HepG2 (cell line): ENCODE measurements at places on chromosomes 2 and 18.

DNA sequence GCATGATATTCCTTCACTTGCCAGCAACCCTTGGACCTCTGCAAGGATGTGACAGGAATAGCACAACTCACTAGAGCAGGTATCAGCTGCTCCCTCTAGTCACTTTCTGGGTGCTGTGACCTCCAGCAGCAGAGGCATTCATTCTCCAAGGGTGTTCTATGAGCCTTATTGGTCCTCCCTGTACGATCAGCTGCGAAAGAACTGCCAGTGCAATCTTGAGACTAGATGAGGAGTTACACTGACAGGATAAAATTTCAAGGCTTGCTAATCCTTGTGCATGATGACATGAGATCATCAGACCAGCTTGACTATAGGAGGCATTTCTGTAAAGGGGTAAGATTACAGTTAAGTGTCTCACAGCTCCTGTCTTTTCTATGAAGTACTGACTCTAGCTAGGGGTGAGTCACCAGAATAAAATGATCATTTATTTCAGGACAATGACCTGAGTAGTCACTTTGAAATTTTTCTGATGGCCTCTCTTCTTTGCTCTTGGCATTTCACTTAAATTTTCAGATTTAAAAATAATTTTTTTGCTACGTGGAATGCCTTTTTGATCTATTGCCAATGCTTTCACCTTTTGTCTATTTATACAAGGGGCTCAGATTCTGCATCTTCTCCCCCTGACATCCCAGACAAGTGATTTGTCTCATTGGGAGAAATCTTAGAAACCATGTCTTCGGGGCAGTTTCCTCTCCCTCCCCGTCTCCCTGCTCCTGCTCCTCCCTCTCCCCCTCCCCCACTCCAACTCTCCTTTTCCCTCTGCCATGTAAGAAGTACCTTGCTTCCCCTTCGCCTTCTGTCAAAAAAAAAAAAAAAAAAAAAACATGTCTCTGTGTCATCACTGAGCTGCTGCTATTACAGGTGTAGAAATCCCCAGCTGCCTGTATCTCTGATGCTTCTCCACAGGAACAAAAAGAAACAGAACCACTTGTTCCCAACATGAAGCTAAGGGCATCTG, 49.2 kb upstream of the FRZB start:
- DNase-seq: no peak

DNA sequence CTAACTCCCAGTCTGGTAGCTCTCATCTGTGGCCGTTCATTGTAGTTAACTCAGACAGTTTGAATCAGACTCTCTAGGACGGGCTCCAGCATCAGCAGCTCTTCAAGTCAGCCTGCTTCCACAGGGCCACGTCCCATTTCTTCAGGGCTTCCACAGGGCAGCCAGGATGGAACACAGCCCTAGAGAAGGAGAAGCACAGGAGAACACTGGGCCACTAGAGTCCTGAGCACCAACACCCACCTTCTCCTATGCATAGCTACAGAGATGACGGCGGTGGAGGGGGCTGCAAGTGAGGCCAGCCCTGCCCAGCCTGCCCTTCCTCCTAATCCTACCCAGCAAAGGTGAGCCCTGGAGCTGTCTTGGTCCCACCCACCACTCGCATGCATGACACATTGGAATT, 10.2 kb upstream of the TEX261 start:
- DNase-seq: no peak

DNA sequence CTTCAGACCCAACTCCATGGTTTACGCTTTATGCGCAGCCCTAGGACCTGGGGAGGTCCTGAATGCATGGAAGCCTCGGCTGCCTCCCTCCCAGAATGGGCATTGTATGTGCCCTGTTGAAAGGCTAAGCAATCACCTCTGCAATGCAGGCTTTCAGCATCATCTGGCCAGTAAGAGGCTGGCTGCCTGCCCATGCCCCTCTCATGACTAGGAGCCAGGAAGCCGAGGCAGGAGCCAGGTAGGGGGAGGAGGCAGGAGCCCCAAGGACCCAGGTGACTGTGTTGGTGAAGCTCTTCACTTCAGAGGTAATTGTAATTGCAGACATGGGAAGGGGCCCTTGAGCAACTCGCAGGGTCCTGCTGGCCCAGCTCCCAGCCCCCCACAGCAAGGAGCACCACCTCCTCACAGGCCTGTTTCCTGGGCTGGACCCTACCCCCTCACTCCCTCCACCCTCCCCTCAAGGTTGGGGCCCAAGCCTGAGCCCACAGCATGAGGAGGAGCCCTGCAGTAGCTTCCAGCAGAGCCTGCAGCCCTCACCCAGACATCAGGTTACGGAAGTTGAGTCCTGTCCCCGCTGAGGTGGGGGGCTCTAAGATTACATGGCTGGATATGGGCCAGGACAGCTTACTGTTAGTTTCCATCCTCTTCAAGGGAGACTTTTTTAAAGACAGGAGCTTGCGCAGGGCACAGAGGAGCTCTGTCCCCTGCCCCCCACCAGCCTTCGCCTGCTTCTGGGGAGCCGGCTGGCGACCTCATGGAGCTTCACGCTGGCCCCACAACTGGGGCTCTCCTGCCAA, 21.9 kb downstream of the CRACDL start:
- DNase-seq: no peak

DNA sequence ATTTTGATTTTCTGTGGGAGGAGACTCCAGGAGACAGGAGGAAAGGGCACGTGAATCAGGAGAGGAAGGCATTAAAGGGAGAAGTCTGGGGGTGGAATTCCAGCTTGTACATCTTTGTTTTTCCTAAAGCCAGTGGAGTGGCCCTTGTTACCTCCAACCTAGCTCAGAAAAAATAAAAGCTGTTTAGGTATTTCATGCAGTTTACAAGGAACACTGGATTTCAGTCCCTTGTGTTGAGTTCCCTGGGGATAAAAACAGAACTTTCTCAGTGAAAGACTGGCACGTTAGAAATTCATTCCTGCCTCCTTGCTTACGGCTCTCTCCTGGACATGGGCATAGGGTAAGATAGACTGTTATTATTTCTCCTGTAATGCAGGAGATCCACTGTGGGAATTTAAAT, 170.2 kb downstream of the ZEB2 start:
- peak; percentile 10 for DNase-seq

DNA sequence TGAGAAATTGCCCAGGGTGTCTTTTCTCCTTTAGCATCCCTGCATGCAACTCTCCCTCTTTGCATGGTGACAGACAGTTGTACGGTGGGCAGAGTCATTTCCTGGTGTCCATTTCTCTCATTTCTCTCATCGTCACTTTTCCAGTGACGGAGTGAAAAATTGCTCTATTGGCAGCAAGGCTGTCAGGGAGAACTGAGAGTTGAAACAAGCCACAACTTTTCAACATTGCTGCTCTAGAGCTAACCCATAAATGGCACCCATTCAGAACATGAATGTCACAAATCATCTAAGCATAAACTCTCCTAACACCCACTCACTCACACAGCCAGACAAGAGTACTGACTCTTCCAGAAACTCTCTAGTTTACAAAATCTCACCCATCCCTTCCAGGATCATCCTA, 55.7 kb downstream of the ZC3H8 start:
- no peak for DNase-seq

DNA sequence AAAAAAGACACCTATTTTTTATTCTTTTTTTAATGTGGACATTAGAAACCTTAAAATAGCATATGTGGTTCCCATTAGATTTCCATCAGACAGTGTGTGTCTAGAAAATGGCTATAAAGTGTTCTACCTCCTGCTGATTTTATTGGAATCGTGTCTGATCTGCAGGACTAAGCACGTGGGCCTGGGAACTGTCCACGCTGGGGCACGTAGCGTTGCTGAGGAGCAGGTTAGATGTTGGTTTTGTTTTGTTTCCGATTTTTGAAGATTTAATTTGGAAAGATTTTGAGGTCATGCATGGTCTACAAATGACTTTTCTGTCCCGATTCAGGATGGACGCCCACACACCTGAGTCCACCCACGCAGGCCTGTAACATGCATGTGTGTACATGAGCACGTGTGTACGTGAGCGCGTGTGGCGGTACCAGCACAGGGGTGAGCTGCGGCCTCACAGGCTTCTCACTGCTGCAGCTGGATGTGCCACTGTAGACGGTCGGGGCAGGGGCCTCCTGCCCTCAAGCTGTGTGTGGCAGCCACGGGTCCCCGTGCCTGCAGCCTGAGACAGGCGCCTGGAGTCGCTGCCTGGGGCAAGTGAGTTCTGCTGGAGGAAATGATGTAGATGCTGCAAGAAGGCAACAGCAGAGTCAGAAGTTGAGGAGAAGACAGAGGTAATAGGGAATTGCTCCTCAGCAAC, 99.7 kb upstream of the CTDP1 start:
- no peak for DNase-seq

- no peak for DNase-seq
These were observed 1401.2 kb upstream of the CELF4 start for GRCh38 chr18:38966841-38967240.

DNA sequence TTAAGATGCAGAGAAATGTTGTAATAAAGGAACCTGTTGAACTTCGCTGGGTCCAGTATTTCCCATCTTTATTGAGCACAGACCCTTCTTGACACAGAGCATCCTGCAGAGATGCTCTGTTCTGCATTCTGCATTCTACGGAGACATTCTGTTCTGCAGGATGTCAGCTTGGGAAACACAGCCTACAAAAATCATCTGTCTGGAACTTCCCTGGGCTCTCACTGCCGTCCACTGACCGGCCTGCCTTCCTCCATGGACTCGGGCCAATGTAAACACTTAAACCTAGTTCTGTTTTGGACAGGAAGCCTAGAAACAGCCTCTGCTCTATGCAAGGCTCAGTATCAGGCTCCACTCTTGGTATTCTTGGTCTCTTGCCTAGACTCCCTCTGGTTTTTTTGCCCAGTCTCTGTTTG, 90.0 kb upstream of the PPP1CB start:
- DNase-seq: no peak

DNA sequence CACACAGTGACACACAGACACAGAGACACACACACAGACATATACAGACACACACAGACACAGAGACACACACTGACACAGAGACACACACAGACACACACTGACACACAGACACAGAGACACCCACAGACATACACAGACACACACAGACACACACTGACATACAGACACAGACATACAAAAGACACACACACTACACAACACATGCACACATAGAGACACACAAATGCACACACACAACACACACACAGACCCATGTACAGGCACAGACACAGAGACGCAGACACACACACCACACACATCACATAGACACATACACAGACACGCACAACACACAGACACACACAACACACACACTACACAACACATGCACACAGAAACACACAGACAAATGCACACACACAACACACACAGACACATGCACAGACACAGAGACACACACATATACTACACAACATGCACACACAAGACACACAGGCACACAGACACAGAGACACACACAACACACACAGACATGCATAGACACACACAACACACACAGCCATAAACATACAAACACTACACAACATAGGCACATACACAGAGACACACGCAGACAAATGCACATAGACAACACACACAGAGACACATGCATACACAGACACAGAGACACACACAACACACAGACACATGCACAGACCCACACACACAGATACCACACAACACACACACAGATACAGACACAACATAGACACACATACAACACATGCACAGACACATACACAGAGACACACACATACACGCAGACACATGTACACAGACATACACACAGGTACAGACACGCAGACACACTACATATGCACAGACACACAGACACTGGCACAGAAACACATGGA, 120.5 kb downstream of the BCL2 start:
- DNase-seq: no peak

- DNase-seq: no peak
These were observed 11.6 kb downstream of the PUM2 start for GRCh38 chr2:20339012-20339411.

GRCh38 chr18:57839942-57840381, 36.8 kb upstream of the ATP8B1 start:
- DNase-seq: no peak

DNA sequence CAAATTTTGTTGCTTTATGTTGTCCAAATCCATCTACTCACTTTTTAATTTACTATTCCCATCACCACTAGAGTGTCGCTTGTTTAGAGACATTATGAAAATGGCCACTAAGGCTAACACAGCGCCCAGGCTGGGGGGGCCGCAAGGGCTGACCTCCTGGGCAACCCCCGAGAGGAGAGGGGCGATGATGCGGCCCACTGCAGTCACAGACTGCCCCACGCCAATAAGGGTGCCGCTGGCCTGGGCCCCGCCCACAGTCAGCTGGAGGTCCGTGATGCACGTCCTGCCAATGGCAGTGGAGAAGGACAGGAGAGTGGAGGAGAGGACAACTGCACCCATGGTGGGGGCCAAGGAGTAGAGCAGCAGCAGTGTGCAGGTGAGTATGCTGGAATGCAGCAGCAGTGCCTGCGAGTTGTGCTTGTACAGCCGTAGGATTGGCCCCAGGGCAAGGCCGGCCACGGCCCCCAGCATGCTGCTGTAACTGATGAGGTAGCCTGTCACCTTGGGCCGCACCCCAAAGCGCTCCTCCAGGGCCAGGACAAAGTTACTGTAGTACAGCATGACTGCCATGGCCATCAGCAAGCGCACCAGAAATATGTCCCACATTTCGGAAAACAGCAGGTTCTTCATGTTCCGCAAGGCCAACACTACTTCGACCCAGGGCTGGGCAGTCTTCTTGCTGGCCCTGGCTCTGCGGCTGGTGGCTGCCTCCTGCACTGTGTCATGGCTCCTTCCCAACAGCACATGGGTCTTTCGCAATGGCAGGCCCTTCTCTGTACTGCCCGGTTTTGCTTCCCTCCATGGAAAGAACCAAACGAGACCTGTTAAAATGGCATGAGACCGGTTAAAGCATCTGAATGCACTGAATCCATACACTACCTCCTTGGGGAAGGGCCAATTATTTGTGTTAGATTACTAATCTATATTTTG, 43.2 kb upstream of the TMEM182 start:
- DNase-seq: no peak

GRCh38 chr2:132789066-132789465, 119.1 kb upstream of the LYPD1 start:
- no peak for DNase-seq

DNA sequence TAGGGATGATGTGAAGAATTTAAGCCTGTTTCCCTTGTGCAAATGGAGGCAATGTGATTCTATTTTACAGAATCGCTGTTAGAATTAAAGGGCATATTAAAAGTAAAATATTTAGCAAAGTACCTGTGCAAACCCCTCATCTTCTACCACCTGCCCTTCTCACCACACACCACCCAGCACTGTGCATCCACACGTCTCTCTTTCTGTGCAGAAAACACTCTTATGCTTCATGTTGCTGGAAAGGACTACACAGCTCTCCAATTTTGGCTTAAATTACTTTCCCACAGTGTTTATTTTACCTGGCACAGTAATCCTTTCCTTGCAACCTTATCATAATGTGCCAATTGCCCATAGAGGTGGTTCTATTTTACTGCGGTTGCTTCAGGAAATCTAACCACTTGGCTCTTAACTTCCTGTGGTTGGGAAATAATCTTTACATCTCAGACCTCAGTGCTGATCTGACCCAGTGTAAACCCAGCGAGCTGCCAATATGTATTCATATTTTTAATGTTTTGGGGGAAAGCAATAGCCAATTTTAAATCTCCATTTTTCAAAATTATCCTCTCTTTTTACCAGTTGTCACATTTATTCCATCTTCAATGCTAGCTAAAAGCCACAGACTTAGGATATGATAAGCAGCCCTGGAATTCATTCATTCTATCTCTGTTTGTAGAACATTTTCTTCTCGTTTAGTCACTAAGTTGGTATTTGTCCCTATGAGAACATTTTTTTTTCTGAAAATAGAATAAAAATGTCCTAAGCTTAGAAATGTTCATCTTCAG, 250.9 kb downstream of the DSEL start:
- DNase-seq: no peak
